ENCODE measurements at places on chromosomes 4 and X. TPM values are rescaled to one million over a fixed set of nuclear protein-coding genes. Genes with fewer than 3 reads are reported as not detected.
A peak's percentile ranks its signal among the peaks of the same experiment; 100 is the strongest.

- DNase-seq = no peak
Measured at GRCh38 chr4:81883530-81884450, 412.1 kb upstream of the RASGEF1B start.

DNA sequence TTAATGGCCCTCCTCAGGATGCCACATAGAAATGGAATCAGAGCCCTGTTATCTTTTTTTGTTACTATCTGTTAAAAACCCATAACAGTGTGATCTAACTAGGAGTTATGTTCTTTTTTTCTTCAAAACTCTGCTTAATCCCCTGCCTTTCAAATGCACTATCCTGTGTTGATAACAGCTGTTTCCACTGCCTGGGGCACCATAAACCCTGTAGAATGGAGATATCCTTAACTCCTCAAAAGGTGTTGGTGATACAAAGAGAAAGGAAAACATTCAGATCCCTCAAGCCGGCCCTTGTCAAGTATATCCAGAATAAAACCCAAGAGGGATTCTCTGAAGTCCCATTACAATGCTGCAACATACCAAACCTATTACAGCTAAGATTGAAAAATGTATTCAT, 108.6 kb downstream of the ACTRT1 start:
- DNase-seq = no peak

- no peak for DNase-seq
Measured at GRCh38 chrX:47162927-47163583, 18.0 kb downstream of the RBM10 start.

DNA sequence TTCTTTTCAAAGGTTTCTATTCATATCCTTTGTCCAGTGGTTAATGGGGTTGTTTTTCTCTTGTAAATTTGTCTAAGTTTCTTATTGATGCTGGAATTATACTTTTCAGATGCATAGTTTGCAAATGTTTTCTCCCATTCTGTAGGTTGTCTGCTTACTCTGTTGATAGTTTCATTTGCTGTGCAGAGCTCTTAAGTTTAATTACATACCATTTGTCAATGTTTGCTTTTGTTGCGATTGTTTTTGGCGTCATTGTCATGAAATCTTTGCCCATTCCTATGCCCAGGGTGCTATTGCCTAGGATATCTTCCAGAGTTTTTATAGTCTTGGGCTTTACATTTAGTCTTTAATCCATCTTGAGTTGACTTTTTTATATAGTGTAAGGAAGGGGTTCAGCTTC, 21.2 kb upstream of the UGT8 start:
- no peak for DNase-seq

DNA sequence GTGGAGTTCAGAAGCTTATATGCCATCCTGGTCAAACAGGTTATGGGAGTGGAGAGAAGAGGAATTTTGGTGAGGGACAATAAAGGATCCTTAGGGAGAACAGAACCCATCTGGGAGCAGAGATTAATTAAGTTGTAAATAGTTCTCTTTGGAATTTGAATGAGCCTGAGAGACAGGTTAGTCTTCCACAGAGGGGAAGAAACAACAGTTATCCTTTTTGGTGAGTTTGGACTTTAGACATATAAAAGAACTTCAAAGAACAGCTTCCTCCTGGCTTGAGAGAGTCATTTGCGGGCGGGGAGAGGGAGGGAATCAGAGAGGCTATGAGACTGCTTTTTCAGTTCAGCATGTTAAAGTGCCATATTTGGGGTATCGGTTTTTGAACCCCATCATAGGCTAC, 793.3 kb upstream of the MAGEB2 start:
- no peak for DNase-seq

- no peak for DNase-seq
Measured at GRCh38 chr4:143668930-143669552, 31.4 kb downstream of the FREM3 start.

DNA sequence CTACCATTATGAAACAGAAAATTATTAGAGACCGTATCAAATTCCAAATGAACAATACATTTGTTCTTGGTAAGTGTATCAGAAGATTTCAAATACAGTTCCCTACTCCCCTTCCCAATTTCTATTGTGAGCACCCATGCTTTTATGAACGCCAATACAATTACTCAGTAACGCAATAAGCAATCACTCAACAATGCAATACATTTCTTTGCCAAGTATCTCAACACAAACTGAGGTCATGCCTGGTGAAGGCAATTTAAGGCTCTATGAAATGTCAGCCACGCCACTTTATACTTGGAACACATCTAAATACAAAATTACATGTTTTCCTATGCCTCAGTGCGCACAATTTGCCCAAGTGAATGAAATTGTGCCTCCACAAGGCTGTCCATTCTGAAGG, 712 bp downstream of the PNPLA4 start:
- DNase-seq = peak; percentile 34

- DNase-seq = peak; percentile 29
Measured at GRCh38 chr4:137367620-137368019, 164.7 kb downstream of the PCDH18 start.

GRCh38 chr4:55866973-55867574, 13.6 kb downstream of the EXOC1 start:
- peak; percentile 79 for DNase-seq

GRCh38 chr4:61911313-61911756, 711.2 kb downstream of the ADGRL3 start:
- no peak for DNase-seq

- no peak for DNase-seq
Measured at GRCh38 chr4:47721892-47722575, 115.8 kb downstream of the CORIN start.

- no peak for DNase-seq
Measured at GRCh38 chr4:109532182-109532581, 27.9 kb upstream of the MCUB start.

DNA sequence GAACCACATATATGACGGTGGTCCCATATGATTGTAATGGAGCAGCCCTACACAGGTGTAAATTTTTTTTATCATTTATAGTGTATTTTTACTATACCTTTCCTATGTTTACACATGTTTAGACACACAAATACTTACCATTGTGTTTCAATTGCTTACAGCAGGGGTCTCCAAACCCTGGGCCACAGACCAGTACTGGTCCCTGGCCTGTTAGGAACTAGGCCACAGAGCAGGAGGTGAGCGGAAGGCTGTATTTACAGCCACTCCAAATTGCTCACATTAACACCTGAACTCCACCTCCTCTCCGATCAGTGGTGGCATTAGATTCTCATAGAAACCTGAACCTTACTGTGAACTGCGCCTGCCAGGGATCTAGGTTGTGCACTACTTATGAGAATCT, 201.8 kb upstream of the NDST4 start:
- DNase-seq = no peak

- peak; percentile 1 for DNase-seq
Measured at GRCh38 chr4:96593422-96593821, 753.5 kb downstream of the PDHA2 start.

- DNase-seq = peak; percentile 9
Measured at GRCh38 chrX:140866446-140866845, 135.9 kb upstream of the SPANXB1 start.

- DNase-seq = no peak
Measured at GRCh38 chr4:138975225-138975624, 40.4 kb upstream of the NOCT start.

DNA sequence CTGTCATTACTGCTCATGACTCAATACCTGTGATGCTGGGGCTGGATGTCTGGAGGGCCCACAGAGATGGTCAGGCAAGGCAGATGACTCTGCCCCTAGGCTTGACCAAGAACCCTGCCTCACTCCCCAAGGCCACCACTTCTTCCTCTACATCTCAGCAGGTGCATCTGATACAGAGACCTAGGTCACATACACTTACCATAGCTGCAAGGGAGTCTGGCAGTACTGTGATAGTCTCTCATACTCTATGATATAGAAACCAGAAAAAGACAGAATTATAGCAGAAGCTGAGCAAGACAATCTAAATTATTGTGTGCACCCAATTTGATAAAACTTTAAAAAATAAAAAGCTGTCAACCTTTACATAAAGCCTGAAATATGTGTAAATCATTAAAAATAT, 477.1 kb upstream of the GALNT7 start:
- no peak for DNase-seq

GRCh38 chr4:108247387-108248049, 78.8 kb upstream of the LEF1 start:
- DNase-seq = peak; percentile 1

- DNase-seq = peak; percentile 15
Measured at GRCh38 chrX:104482757-104483156, 83.2 kb upstream of the IL1RAPL2 start.

DNA sequence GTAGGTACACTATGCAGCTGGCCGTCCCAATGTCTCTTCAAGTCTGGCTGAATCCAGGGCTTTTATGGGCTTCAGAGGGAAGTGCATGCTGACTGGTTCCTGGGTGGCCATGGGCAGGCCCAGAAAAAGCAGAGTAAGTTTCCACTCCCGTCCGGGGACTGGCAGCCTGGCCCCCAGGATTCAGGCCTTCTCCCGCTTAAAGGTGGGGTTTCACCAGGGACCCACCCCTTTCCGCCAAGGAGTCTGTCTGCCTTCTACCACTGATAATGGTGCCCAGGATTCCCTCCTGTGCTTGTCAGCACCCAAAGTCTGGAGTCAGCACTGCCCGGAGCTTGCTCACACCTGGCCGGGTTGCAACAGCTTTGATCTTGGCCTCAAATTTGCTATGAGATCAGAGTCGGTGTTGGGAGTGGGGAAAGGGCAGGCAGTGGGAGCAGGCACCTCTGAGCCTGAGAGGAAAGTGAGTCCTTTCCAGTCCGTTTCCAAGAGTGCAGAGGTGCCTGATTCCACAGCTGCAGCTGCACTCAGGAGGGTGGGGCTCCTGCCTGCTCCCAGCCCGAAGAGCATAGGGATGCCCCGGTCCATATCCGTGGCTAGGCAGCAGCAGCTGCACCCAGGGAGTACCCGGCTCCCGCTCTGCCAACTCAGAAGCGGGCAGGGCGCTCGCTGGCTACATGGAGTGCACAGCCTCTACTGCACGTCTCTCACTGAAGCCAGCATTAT, 1344.3 kb upstream of the ADGRL3 start:
- DNase-seq = no peak

DNA sequence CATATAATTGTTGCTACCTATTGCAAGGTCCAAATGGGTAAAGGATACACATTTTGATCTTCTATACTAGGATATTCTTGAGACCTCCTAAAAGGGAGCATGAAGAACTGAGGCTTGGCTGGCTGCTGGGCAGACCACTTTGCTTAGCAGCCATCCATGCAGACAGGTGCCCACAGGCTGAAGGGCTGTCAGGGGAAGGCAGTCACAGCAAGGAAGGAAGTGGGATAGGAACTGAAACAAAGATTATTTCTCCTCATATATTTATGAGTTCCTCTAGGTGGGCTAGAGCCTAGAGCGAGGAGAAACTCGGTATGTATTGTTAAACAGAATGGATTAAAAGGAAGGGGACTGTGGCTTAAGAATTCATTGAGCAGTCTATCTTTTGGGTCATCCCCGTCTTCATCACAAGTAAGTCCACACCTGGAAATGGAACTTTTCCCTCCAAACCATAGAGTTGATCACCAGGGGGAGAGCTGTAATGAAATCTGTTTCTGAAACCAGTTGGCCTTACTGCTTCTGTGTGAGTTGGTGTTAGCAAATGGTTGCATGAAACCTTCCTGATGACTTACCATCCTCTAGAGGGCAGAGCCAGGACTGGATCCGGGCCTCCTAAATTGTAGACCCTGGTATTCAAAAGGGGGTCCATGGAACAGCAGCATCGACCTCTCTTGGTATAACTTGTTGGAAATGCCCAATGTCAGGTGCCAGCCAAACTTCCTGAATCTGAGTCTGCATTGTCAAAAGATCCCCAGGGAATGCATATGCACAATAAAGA, 42.3 kb downstream of the AFF2 start:
- no peak for DNase-seq

- no peak for DNase-seq
Measured at GRCh38 chrX:1451251-1451660, 1.5 kb downstream of the ASMTL start.

DNA sequence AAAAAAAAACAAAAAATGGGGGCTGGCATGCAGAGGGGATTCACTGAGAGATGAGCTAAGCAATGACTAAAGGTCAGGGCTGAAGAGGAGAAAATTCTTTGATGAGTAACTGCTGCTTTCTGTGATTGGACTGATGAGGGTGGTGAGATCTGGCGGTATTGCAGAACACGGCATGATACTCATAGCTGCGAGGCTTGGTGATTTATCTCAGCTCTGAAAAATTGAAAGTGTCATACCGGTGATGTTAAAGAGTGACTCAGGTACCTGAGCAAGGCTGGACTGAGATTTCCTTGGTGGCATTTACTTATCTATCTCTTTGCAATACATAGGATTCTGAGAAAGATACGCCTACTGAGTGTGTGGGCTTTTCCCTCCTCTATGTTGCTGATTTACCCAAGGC, 204.1 kb upstream of the DDX53 start:
- DNase-seq = peak; percentile 9

DNA sequence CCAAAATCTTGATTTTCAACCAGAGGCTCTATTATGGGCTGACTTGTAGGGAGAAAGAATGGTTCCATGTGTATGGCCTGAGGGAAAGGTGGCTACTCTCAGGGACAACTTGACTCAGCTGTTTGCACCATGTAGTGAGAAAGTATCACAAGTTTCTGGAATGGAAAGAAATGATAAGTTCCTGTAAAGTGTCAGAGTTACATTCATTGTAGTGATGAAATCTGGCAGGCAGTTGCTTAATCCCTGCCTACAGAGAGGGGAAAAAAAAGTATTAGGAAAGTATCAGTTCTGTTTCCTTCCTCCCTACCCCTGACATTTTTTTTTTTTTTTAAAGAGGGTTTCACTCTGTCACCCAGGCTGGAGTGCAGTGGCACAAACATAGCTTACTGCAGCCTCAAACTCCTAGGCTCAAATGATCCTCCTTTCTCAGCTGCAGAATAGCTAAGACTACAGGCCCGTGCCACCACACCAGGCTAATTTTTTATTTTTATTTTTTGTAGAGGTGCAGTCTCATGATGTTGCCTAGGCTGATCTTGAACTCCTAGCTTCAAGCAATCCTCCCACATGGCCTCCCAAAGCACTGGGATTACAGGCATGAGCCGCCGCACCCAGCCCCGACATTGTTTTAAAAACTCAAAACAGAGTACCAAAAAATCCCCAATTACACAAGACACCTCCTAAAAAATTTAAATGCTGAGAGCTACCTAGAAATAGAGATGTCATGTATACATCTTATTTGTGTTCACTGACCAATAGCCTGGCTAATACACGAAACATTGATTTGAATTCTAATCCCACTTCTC, 4.8 kb upstream of the FBXL5 start:
- no peak for DNase-seq

GRCh38 chr4:152901205-152901604, 34.9 kb upstream of the FHDC1 start:
- DNase-seq = no peak

The ERVMER34-1 gene
- total RNA-seq = 1.7 TPM

The XK gene
- total RNA-seq = 7.7 TPM

The SCML2 gene
- 4.8 TPM for total RNA-seq

The DNAAF6 gene
- not detected for total RNA-seq

The ADGRL3 gene
- 0.69 TPM for total RNA-seq

The SLC2A9 gene
- 0.11 TPM for total RNA-seq

The CT45A10 gene
- not detected for total RNA-seq

The GLRA3 gene
- not detected for total RNA-seq

The CYSLTR1 gene
- not detected for total RNA-seq

The GSX2 gene
- not detected for total RNA-seq

The SLC49A3 gene
- not detected for total RNA-seq

Measured in PC-3 (cell line).